Fibroblast of the aortic adventitia (primary cell): ENCODE measurements at places on chromosomes 6 and 20. TPM values are rescaled to one million over a fixed set of nuclear protein-coding genes. Genes with fewer than 3 reads are reported as not detected.

DNA sequence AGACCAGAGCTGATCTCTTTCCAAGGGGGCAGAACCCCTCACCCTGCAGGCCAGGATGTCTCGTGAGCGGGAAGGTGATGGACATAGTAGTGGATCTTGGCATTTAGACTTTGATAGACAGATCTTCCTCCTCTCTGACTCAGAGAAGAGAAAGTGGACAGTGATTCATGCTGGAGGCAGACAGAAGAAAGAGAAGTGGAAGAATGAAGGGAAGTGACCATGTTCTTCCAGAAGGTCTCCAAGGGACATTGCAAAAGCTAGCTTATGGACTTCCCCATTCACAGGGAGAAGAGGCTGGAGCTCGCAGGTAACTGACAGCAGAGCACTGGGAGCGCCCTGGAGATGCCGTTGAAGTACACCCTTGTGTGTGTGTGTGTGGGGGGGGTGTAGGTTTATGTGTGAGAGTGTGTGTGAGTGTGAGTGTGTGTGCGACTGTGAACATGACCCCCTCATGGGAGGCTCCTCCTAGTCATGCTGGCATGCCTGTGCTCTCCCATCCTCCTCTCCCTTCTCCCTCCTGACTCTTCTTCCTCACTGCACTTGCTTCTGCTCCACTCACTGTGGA, 8.0 kb upstream of the RAET1L start:
- no peak for DNase-seq

GRCh38 chr6:134437376-134437775, 119.5 kb upstream of the SGK1 start:
- DNase-seq = peak; percentile 34

- peak; percentile 71 for DNase-seq
Observed at GRCh38 chr6:73566954-73567591, 46.2 kb upstream of the EEF1A1 start.

- DNase-seq = no peak
Observed at GRCh38 chr20:24033151-24033550, 44.6 kb upstream of the GGTLC1 start.

GRCh38 chr6:23441808-23442461, 684.1 kb upstream of the NRSN1 start:
- no peak for DNase-seq

DNA sequence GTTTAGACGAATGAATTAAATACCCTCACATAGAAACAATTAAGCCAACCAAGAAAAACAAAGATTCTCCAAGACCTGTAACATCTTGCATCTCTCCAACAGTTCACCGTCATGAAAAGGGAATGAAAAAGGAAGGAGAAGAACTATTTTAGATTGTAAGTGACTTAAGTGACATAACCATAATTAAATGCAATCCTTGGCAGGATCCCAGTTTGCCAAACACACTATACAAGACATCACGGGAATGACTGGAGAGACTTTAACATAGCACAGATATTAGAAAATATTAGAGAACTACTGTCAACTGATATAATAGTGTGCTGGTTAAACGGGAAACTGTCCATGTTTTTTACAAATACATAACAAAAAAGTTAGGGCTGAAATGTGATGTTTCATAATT, 22.2 kb downstream of the EPB41L2 start:
- DNase-seq = peak; percentile 20

- peak; percentile 88 for DNase-seq
Observed at GRCh38 chr6:39088331-39088730, 26.7 kb downstream of the SAYSD1 start.

GRCh38 chr20:60057866-60058807, 99.9 kb downstream of the CDH26 start:
- no peak for DNase-seq

DNA sequence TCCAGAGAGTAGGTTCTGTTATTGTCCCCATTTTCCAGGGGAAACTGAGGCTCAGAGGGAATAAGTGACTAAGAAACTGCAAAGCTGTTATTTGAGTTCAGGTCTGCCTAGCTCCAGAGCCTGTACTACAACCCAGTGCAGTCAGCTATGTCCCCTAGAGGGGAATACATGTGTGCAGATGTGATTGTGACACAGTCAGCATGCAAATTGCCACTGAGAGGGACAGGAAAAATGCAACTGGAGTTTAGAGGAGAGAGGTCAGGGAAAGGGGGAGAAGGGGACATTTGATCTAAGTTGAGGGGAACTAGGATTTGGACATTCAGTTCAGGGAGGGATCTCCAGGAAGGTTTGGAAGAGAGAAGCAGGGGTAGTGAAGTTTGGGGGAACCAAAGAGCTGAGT, 38.6 kb upstream of the EPB41L1 start:
- DNase-seq = no peak

DNA sequence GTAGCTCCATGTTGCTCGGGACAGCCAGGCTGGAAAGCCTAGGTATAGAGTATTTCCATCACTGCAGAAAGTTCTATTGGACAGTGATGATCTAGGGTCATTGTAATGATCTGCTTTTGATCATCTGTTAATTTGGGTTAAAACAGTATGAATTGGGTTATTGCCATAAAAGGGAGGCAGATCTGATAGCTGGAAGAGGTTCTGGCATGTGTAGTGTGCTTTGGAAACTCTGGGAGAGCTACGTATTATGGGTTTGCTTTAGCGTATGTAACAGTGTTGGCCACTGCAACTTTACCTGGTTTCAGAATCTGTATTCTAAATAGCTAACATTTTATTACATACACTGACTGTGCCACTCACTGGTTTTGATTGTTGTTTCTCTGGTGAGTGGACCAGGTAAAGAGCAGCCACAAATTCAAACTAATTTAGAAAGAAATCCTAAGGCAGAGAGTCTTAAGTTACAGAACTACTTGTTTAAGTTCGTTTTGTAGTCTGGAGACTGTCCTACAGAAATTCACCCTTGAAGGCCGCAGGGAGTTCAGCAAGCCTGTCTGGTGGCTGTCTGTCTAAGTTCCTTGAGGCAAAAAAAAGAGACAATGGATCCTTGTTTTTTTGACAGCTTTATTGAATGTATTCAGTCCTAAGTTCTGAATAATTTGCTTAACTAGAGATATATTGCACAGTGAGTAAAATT, 300.3 kb downstream of the PRL start:
- no peak for DNase-seq

GRCh38 chr6:104608101-104608500, 251.6 kb downstream of the HACE1 start:
- DNase-seq = no peak

DNA sequence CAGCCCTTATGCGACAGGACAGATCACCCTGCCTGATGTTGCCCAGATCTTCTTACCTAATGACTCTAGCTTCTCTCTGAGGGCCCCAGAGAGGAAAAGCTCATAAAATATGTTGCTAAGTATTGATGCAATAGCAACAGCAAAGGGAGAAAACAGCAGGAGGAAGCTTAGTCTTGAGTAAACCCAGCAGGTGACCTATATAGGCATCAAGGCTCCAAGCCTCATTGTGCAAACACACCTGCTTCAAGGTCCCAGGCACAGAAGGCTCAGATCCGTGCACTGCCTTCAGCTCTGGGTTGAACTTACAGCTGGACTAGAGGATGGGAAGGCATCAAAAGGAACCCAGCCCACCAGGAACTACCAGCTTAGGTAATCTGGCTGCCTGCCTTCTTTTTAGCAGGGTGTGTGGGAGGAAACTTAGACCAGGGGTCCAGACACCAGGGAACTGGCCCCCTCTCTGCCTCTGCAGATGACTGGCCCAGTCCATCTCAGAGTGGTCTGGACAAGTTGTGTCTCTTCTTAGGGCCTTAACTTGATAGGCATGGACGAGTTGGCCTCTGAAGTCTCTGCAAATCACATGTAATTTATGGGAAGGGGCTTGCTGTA, 34.4 kb downstream of the TGM3 start:
- DNase-seq = no peak

DNA sequence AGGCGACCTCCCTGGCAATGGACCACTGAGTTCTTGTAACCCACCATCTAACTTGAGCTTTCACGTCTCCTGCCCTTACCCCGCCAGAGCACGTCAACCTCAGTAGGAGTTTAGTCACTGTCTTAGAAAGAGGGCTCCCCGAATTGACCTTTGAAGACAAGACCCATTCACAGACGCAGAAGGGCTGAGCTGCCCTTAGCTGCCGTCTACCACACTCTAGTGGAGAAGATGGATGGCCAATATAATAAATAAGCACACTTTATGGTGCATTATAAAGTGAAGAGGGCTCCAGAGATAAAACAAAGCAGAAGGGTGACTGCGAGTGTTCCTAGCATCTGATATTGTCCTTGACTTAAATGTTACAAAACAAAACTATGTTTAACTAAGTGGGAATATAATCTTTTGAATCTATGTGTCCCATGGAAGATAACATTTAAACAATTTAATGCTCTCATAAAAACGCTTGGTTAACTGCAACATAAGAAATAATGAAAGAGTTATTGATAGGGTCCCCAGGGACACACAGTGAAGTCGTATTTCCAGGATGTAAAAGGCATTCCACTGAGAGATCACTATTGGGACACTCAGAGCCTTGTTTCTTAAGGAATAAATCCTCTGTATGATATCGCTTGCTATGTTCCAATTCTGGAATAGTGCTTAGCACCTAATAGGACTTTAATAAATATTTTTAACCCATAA, 261.1 kb downstream of the THBS2 start:
- DNase-seq = no peak

DNA sequence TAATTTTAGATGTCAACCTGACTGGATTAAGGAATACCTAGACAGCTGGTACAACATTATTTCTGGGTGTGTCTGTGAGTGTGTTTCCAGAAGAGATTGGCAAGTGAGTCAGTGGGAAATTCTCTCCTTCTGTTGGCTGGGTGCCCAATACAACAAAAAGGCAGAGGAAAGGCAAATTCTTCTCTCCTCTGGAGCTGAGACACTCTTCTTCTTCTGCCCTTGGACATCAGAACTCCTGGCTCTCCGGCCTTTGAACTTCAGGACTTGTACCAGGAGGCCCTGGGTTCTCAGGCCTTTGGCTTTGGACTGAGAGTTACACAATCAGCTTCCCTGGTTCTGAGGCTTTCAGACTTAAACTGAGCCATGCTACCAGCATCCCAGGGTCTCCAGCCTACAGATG, 7.8 kb upstream of the BTN3A1 start:
- peak; percentile 83 for DNase-seq

- peak; percentile 30 for DNase-seq
Observed at GRCh38 chr6:145836772-145837171, 22.2 kb upstream of the FBXO30 start.

DNA sequence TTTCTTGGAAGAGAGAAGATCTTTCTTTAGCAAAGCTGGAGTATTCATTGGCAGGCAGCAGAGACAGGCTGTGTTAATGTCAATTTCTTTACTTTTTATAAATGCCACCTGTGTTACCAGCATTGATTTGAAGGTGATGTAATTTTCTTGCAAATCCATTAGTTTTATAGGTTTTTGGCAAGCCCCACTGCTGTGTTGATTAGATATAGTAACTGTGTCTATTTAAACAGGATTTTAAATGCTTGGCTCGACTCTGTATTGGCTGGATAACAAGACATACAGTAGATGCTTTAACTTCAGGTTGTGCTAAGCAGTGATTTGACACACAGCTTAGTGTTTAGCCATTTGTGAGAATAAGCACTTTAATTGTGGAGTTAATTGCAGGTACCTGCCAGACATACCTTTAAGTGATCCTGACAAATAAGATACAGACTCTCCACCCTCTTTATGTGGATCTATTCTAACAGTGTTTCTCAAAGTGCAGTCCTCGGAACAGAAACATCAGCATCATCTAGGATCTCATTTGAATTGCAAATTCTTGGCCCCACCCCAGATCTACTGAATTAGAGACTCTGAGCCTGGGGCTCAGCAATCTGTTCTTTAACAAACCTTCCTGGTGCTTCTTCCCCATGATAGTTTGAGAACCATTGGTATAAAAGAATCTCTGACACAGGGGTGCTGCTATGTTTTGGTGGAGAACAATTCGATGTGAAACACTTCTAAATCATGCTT, 397.5 kb downstream of the HDGFL1 start:
- no peak for DNase-seq

GRCh38 chr6:21019614-21020013, 485.4 kb downstream of the CDKAL1 start:
- DNase-seq = peak; percentile 36

- no peak for DNase-seq
Observed at GRCh38 chr20:17304774-17305173, 77.9 kb downstream of the PCSK2 start.

- DNase-seq = no peak
Observed at GRCh38 chr6:8809662-8810061, 374.3 kb upstream of the SLC35B3 start.

- DNase-seq = no peak
Observed at GRCh38 chr20:24468401-24469115, 871 bp upstream of the SYNDIG1 start.

DNA sequence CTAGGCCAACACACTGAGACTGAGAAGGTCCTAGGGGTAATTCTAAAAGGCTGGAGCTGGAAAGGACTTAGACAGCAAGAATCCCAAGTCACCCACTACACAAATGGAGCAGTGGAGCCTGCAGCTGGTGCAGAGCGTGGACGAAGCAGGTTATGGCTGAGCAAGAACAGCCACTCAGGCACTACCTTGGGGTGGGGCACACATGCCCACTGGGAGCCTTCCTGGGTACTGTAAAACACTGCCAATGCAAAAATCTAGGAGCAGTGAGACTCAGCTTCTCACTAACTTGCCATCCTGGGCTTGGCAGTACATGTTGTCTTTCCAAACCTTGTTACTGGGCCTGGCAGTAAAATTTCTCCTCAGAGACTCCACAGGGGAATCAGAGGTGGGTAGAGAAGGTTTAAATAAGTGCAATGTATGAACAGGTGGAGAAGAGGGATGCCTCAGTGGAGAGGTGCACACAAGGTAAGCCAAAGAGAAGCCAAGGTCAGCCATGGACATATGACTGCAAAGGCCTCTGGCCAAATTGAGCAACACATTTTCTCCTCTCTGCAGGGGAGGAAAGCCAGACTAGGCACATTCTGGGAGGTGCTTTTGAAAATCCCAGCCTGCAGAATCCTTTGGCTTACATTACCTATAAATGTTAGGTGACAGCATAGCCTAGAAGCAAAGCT, 105.6 kb downstream of the TNFRSF21 start:
- DNase-seq = no peak

- peak; percentile 17 for DNase-seq
Observed at GRCh38 chr6:21741221-21742109, 147.9 kb downstream of the SOX4 start.

The ENPP4 gene
- total RNA-seq = 0.99 and 6.1 TPM in 2 replicates

The OR2B6 gene
- not detected in 2 replicates for total RNA-seq

The RAB44 gene
- not detected in 2 replicates for total RNA-seq

The FOXA2 gene
- not detected in 2 replicates for total RNA-seq

The MAP7 gene
- 0.36 and 0.49 TPM in 2 replicates for total RNA-seq

The GUCA1A gene
- not detected in 2 replicates for total RNA-seq

The FRMD1 gene
- total RNA-seq = not detected in 2 replicates

The OR12D3 gene
- not detected in 2 replicates for total RNA-seq

The SLC22A2 gene
- not detected in 2 replicates for total RNA-seq

The MUC22 gene
- not detected in 2 replicates for total RNA-seq

The PTCRA gene
- total RNA-seq = not detected in 2 replicates

The PTGIS gene
- total RNA-seq = 279 and 1,011 TPM in 2 replicates

The F13A1 gene
- not detected in 2 replicates for total RNA-seq

The OSBPL2 gene
- 21.1 and 31.6 TPM in 2 replicates for total RNA-seq
